Activated effector memory CD4-positive, alpha-beta T cell treated with Interleukin-2 at 50 U/mL for 16 hours (primary cell): ENCODE measurements at places on chromosomes 2 and 18.

DNA sequence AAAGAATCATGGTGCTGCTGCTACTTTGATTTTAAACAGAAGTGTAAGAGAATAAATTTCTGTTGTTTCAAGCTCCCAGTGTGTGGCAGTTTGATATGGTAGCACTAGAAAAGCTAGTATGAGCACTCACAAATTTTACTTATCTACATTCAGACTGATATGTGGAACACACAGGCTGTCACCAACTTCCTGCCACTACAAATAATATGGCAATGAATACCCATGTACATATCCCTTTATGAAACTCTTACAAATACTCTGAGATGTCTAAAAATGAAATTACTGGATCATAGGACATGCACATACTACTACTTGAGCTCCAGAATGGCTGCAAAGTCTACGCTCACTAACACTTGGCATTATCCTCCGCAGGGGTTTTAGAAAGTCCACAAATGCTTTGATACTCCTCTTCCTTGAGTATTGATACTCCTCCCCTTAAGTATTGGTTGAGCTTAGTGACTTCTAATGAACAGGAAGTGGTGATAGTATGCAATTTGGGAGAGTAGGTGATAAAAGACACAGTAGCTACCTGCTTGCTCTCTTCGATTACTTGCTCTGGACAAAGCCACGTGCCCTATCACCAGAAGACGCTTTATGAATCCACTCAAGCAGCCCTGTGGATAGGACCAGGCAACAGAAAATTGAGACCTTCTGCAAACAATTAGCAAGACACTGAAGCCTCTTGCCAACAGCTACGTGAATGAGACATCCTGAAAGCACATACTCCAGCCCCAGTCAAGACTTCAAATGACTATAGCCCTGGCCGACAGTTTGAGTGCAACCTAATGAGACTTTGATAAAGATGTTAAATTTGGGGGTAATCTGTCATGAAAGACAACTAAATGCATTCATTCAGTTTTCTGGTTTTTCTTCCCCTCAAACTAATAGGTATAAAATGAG is 35.4 kb downstream of the FBXO11 start:
- DNase-seq, result no peak

DNA sequence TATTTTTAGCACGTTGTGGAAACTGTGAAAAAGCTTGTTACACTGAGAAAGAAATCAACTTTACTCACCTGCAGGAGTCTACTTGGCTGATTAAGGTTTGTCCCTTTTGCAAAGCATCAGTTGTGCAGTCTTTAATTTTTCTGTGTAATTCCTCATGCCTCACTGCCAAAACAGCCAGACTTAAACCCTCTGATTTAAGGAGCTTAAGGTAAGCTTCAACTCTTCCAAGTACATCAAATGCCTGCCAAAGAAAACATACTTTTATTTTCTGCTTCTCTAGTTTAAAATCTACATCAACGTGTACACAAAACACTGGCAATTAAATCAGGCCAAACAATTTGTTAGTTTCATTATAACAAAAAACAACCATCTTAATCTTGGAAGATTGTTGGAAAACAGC is 98.0 kb upstream of the TTN start:
- DNase-seq, result no peak

- no peak for DNase-seq
These were observed 57.0 kb upstream of the SCN1A start for GRCh38 chr2:166184789-166185188.

DNA sequence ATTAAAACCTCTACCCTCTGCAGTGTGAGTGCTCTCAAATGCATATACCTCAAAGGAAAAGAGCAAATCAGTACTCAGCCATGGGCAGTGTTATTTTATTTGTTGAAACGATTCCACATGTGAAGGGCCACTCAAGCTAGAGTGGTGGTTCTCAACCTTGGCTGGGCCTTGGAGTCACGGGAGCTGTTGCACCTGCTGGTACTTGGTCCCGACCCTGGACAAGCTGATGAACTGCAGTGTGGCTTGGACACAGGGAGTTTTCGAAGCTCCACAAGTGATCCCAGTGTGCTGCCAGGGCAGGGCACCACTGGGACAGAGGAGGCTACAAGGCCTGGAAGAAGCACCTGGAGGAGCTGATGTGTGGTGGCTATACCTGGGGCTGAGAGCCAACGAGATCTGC is 19.7 kb downstream of the GNLY start:
- no peak for DNase-seq

DNA sequence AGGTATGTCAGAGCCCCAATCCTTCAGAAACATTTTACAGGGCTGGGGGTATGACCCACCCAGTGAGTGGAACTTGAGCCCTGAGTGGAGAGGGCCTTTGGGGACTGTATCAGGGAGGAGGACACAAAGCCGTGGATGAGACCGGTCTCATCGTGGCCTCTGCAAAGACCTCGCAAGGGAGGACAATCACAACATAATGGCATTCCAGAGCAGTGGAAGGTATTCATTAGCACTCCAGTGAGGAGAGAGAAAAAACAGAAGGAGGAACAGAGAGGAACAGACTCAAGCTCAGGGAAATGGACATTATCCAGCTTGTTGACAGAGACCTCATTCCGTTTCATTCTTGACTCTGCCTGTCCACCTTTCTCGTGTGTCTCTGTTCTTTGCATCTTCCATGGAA is 38.8 kb upstream of the CTAGE1 start:
- DNase-seq, result no peak

DNA sequence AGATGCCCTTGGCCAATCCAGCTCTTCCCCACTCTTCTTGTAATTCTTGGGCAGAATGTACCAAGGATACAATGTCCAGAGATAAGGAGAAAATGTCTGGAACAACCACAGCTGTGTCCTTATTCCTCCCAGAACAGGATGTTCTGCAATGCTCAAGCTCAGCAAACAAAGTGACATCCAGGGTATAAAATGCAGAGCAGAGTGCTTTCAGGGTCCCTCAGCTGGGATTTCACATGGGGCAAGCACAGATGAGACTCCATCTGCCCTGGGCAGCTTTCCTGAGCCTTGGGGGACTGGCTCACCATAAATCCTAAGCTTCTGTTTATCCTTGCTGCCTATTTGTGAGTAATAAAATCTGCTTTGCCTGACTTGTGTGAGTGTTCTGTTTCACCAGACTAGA is 127.4 kb downstream of the VAPA start:
- DNase-seq, result no peak

GRCh38 chr2:12587729-12588522 is 128.8 kb upstream of the TRIB2 start:
- no peak for DNase-seq

- DNase-seq, result no peak
These were observed 74.1 kb downstream of the ACAA2 start for GRCh38 chr18:49739275-49739674.

DNA sequence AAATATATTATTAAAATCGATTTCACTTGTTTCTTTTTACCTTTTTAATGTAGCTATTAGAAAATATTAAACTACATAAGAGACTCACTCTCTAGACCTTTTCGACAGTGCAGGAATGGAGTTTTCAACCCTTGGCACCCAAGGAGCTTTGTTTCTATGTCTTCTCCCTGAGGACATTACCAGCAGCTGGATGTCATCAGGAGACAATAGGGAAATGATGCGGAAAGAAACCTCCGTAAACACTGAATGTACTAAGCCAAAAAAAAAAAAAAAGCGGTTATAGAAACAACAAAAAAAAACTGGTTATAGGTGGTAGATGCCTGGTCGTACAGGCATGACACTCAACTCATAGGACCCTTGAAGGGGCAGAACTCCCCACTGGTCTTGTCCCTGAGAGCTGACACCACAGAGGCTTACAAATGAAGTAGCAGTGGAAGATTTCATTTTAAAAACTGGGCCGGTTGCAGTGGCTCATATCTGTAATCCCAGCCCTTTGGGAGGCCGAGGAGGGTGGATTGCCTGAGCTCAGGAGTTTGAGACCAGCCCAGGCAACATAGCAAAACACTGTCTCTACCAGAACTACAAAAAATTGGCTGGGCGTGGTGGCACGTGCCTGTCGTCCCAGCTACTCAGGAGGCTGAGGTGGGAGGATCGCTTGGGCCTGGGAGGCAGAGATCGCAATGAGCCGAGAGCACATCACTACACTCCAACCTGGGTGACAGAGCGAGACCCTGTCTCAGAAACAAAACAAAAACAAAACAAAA is 23.8 kb downstream of the THAP4 start:
- no peak for DNase-seq

DNA sequence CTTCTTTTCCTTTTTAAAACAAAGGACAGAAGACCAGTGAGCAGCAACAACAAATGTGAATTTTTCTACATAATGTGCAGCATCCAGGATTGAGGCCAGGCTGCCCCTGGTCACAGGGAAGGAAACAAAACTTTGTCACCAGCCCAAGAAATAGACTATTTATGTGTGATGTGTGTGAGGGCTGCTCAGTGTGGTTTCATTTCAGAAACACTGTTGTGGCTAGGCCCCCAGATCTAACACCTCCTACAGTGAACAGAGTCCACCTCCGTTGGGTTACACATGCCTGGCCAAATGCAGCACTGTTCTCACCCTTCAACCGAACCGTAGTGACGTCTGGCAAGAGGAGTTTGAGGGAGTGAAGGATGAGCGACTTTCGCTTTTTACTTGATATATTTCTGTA is 146.3 kb upstream of the RIOK3 start:
- DNase-seq, result no peak

DNA sequence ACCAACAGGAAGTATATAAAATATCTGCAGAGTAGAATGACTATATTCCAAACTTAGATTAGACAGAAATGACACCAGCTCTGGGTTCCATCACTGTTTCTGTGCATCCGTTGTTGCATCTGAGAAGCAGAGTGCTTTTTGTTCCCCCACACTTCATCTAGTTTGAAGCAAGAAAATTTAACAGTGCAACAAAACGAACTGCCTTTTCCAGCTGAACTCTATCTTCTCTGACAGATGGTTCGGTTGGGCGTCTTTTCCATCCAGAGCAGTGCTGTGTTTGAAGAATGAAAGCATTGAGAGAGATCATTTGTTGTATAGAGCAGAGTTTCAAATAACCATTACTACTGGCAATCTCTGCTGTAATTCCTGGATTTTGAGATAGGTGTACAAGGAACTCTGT is 757.5 kb downstream of the DPP10 start:
- no peak for DNase-seq

DNA sequence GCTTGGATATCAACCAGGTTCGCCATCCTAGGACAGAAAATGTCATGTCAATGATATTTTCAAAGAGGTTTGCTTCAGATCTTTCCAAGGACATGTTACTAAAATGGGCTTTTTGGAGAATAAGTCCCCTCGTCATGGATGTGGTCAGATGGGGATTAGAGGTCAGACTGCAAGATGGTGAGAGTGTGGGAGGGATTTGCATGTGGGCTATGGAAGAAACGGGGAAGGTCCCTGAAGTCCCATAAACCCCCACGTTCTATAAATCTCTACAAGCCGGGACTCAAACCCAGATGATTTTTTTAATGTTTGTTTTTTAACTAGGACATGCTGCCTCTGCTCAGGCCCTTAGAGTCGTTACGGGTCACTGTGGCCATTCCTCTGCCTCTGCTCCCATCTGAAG is 37.7 kb upstream of the IGFBP5 start:
- DNase-seq, result no peak

DNA sequence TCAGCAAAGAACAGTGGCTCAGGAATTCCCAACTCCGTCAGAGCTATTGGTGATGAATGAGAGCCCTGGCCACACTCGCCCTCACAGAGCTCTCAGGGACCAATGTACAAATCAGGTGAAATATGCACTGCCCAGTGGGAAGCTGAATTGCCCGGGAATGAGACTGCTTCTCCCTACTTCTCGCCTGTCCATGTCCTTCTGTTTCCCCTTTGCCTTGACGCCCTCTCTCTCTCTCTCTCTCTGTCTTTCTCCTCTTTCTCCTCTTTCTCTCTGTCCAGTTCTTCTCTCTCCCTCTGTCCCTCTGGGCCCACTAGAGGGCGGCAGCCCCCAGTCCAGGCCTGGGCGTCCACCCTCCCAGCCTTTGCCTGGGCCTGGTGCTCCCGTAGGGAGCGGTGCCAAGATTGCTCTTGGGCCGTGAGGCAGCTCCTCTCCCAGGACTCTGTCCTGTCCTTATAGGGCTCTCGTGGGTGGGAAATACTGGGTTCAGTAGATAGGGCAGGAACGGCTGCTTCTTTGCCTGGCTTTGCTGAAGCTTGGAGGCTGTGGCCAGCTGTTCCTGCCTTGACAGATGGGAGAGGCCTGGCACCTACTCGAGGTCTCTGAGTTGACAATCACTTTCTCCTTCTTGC is 28.4 kb upstream of the PUM2 start:
- no peak for DNase-seq

DNA sequence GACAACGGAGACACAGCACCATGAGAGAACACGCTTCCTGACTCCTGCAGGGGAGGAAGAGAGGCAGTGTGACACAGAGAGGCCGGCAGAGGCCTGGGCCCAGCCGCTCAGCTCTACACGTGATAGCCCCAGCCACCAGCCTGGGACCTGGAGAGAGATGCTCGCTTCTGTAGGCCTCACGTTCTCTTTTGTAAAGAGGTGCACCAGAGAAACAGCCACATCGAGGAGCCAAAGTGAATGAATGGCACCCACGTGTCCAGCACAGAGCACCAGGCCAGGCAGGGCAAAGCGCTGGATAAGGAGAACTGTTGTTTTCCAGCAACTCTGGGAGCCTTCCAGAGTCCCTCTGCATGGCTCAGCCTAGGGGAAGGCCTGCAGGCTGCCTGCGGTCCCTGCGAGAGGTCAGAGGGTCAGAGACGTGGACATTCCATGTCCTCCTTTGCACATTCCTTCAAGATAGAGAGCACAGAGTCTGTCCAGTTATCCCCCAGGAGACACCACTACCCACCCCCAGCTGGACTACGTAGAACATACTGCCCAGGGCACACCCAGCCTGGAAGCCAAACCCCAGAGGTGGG is 14.2 kb downstream of the LIMS2 start:
- no peak for DNase-seq

DNA sequence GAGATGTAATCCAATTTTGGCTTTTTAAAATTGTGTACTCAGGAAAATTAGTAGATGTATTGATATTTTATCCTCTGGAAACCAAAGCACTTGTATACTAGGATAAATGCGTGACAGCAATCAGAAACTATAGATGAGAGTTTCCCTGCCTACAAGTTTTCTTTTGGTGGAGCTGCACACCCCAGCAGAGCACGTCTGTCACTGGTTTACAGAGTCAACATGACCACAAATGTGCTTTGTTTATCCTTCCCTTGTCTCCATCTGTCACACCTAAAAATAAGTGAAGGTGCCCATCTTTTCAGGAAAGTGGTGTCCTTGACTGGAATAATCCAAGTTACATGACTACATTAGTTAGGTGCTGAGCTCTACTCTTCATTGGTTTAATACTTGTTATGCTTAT is 210.4 kb upstream of the DSEL start:
- no peak for DNase-seq

DNA sequence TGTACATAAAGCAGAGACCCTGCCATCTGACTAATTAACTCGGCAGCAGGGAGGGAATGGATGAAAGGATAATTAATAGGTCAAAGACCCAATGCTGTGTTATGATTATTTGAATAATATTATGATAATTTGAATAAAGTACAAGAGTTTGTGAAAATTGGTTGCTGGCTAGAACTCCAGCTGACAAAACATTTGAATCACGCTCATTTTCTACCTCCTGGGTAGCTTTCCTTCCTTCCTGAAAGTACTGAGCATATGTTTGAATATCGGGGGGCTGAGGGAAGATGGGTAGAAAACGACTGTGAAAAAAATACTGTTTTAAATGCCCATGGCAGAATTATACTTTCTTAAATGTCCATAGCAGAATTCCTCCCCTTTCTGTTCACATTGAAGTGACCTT is 243.6 kb upstream of the RBMS1 start:
- no peak for DNase-seq

GRCh38 chr2:30792521-30792920 is 14.7 kb downstream of the CAPN13 start:
- no peak for DNase-seq

GRCh38 chr2:104746299-104746698 is 107.6 kb upstream of the POU3F3 start:
- no peak for DNase-seq
